ENCODE measurements at places on chromosomes 7 and 10. TPM values are rescaled to one million over a fixed set of nuclear protein-coding genes. Genes with fewer than 3 reads are reported as not detected.
A peak's percentile ranks its signal among the peaks of the same experiment; 100 is the strongest.

DNA sequence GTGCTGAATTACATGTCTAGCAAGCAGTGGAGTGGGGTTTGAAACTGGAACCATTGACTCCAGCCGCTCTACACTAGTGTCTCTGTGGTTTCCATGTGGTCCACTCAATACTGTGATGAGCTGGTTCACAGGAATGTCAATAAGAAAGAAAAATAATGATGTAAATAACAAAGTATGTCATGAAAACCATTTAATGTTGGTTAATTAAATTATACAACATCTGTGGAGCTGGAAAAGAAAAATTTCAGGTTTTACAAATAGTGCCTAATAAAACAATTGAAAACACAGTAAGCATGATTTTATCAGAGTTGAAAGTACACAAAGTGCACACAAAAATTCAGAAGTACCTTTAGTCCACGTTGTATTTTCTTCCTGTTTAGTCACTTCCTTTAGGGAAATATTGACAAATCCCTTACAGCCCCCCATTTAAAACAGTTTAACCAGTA is 28.7 kb upstream of the NAMPT start:
- DNase-seq, result peak; percentile 28

GRCh38 chr7:2929321-2930201 is 85.5 kb upstream of the GNA12 start:
- DNase-seq, result no peak

DNA sequence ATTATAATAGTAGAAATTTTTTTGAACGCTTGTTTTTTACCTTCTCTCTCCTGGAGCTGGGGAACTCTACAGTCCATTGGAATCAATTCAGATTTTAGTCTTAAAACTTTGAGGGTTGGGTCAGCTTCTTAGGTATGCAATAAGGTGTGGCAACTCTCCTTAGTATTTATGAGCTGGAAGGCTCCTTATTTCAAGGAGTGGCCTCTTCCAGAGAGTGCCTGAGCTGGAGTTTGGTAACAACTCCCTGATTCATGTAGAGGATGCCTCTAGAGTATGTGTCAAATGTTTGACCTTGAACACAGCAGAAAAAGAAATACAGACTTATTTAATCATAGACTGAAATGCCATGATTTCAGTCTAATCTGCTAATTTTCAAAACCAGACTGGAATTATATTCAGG is 11.1 kb downstream of the CDK14 start:
- DNase-seq, result no peak

The DNAJC12 gene
- polyA plus RNA-seq, result 10.4 TPM

Data from large intestine (tissue), 12 donors.